Skin of body (tissue), 3 donors: ENCODE measurements at places on chromosomes 5 and 9. TPM values are rescaled to one million over a fixed set of nuclear protein-coding genes. Genes with fewer than 3 reads are reported as not detected.

DNA sequence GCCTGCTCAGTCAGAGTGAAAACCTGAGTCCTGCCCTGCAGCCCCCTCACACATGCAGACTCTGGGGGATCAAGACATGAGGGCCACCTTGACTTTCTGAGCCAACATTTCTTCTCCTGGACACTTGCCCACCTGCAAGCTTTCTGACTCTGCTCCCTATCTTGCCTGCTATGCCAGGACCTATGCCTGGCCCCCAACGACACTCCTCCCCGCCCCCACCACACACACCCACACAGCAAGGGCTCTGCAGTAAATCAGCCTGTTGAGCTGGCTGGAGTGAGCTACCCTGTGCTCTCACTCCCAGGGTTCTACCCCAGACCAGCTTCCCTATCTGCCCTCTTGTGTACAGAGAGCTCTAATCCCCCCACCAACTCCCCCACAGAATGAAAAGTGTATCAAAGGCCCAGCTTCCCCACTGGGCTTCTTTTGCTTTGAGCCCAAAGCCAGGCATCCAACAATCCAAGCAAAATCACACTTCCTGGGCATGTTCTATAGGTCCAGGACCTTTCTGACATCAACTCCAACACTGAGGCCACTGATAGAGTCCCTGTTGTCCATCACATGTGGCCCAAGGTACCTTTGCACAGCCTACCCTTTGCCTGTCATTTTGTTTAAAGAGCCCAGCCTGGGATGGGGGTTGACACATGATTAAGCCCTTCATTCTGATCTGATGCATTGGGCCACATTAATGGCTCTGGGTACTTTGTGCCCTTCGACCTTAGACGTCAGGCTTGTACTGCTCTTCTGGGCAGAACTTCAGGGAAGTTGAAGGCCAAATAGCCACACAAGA is 7.2 kb downstream of the PDLIM4 start:
- no peak for DNase-seq

GRCh38 chr5:17216176-17216973 is 1.1 kb upstream of the BASP1 start:
- DNase-seq, result peak; percentile 79

DNA sequence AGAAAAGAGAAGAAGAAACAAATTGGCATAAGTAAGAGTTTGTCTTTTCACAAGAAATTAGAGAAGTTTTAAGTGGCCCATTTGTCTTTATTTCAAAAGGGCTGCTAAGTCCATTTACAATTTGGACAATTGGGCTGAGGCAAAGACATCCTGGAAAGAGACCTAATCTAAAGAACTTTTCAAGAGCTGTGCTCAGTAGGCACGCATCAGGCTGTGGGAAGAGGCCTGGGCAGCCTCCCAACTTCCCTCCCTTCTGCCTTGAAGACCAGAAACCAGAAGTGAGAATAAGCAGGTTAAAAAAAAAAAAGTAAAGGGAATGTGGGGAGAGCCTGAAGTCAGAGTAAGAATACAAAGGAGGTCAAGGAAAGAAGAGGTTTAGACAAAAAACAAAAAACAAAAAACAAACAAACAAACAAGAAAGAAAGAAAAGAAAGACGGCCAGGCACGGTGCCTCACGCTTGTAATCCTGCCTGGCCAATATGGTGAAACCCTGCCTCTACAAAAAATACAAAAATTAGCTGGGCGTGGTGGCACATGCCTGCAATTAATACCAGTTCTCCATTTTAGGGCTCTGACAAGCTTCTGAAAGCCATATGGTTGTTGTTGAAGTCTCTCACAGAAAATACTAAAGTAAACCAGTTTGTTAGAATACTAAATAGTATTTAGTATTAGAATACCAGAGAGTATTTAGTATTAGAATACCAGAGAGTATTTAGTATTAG is 48.0 kb upstream of the CEP78 start:
- no peak for DNase-seq

DNA sequence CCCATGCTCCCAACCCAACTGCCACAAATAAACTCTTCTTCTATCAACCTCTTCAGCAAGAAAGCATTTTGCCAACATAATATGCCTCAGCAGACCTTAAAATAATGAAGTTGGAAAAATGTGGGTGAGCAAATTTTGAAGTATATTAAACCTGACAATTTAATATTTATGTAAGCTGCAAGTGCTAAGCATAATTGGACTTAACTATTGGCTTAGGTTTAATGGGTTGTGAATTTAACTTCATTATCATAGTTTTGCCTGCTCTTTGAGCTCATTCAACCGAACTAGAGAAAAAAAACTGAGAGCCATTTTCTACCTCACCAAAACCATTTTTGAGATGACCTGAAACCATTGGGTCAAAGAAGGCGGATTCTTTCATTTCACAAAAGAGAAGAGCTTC is 805.5 kb upstream of the DMAC1 start:
- DNase-seq, result no peak

GRCh38 chr9:79220251-79220650 is 351.5 kb upstream of the TLE4 start:
- no peak for DNase-seq

DNA sequence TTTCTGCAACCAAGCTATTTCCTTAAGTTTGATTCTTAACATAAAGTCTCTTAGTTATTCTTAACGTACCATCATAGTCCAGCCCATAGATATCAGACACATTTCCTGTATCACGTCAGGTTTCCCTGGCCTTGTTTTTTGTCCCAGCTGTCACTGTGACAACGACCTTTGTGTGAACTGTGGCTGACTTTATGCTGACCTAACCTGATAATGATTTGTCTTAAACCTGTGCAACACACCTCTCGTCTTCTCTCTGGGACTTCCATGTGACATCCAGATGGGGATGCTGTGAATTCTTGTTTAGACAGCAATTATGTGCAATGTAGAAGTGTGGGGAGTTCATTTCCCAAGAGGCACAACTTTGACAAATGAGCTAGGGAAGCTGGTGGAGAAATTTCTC is 662.8 kb downstream of the PTPRD start:
- DNase-seq, result no peak

DNA sequence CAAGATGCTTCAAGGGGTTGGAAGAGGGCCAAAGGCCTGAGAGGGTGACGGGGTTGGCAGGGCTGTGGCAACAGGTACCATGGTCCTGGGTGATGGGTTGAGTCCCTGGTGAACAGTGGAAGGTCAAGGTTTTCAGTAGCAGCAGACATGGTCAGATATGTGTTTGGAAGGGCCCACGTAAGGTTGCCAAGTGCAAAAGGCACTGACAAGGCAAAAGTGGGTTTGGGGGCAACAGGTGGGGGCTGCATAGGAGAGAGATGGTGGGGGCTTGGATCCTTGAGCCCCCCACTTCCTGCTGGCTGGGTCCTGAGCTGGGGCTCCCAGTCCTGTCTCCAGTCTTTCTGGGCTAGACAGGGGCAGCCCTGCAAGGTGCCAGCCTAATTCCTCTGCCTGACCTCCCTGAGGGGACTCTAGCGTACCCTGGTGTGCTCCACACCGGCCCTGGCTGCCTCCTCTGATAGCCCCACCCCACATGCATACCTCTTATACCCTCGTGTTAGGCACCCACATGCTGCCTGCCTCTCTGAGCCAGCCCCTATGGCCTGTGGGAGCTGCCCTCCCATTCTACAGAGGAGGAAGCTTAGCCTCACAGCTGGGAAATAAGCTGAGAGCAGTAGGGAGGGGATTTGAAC is 20.9 kb upstream of the NSD1 start:
- no peak for DNase-seq

DNA sequence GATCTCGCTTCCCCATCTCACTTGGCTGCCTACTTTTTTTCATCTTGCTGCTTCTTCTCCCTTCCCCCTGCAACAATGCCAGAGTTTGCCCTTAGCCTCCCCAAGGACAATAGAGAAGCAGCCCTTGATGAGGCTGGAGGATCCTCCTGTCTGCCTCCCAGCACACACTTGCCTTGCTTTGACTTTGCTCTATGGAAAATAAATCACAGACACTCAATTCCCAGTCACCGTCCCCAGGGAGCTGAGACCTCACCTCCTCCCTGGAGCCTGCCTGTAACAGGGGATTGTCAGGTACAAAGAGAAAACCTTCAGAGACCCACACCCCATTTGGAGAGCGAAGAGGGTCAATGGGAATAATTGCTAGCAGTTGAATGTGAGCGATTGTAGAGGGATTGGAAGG is 242.1 kb upstream of the ZNF462 start:
- no peak for DNase-seq

- DNase-seq, result no peak
Observed at GRCh38 chr5:61964201-61964600, 341.8 kb upstream of the KIF2A start.

DNA sequence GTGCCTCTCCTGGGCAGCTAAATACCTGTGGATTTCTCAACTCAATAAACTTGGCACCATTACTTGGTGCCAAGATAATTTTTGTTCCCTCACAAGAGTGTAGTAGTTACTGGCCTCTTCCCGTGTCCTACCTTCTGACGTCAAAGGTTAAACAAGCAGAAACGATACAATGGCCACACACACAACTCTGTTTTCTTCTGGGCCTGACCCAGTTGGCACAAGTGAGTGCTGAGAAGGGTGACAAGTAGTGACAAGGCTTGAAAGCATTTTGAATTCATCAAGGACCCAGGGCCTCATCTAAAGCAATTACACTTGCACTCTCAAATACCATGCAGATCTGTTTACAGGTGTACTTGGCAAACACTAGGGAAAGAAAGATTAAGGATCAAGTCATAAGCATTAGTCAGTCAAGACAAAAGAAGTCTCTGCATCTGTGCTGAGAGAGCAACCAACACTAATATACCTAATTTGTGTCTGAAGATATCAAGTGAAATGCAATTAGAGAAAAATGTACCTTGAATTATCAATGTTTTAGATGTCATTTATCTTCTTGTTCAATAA is 30.8 kb downstream of the RASEF start:
- no peak for DNase-seq

DNA sequence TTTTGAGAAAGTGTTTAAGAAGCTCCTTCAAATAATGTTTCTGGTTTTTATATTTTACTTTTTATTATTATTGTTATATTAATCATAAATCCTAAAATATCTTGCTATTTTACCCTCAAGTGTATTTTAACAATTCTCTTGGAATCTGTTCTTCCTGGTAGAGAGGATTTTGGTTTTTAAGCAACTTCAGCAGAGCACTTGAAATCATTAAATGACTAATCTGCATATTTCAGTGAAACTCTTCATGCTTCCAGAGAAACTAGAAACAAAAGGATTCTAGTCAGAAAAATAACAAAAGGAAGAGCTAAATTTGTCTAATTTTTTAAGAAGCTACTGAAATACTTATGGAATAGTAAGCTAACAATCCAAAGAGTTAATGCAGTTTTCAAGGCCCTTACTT is 1057.3 kb downstream of the TLE1 start:
- no peak for DNase-seq

DNA sequence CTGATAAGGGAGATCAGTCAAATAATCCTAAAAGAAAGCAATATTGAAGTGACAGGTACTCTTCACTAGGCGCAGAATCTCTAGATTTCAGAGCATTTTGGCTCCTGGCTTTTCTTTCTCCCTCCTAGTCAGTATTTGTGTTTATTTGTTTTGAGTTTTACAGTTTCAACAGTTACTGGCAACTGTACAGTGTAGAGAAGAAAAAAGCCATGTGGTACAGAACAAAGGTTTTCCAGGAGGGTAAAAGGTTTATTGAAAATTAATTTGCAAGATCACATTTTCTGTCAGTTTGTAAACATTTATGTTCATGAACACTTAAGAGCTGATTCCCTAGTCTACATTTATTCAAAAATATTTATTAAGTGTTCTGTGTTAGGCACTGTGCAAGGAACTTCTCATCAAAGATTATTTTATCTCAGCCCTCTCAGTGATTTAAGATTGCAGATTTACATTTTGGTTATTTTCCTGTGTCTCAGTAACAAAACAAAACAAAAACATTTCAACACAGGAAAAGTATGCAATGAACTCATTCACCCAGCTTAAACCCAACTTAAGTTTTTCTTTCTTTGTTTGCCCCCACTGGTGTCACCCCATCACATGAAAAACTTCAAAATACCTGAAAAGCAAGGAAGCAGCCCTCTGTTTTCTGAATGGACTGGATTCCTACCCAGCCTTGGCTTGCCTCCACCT is 12.9 kb downstream of the MINAR2 start:
- DNase-seq, result peak; percentile 57

- no peak for DNase-seq
Observed at GRCh38 chr9:109371374-109371773, 50.5 kb upstream of the EPB41L4B start.

- DNase-seq, result no peak
Observed at GRCh38 chr5:103612545-103612944, 50.0 kb upstream of the NUDT12 start.

DNA sequence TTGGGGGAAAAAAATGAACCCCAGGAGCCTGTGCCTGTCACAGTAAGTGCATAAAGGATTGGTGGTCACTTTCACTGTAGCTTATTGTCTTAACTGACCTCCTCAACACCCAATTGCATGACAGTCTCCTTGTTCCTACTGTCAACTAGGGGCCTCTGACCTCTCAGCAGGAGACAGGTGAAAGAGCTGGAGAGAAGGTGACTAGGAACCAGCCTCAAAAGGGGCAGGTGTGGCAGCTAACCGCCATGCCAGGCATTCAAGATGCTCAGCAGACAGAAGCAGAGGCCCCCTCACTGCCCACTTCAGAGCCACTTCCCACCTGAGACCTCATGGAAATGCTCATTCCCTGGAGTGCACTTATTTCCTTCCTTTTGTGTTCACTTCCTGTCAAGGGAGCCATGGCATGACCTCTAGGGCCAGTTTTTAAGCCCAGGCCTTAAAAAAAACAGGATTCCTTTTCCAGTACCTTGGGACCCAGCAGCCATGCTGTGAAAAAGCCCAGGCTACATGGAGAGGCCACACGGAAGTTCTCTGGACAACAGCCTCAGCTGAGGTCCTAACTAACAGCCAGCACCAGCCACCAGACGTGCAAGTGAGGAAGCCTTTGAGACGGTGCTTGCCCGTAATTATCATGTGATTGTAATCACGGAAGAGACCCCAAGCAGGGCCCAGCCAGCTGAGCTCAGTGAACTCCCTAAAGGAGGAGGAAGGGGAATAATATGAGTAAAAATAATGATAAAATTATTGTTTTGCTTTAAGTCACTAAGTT is 74.9 kb downstream of the NSUN2 start:
- DNase-seq, result no peak

DNA sequence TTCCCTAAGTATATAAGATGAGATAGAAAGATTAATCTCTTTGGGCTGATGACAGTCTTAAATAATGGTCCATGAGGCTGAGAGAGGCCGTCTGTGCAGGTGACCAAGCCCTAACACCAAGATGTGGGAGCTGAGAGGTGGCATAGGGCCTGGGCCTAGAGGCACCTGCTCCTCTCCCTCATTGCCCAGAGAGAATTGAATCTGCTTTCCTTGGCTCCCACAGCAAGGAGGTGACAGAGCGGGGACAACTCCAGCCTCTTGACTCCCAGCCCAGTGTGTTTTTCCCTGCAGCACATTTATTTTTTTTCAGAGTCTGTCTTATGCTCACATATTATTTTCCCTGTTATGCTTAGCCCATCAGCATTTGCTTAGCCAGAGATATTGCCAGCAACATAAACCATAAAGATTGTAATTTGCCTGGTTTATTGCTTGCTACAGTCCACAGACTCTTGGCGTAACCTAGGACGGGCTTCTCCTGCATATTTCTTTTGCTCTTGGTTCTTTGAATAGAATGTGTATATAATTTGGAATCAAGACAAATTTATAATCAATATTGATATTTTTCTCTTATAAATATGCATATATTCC is 105.6 kb downstream of the NTRK2 start:
- no peak for DNase-seq

The DDX4 gene
- not detected for total RNA-seq

The FGD3 gene
- total RNA-seq, result 5.9 TPM

The CCDC69 gene
- total RNA-seq, result 7.0 TPM

The ABO gene
- total RNA-seq, result 0.39 TPM

The WHRN gene
- total RNA-seq, result 2.0 TPM

The TRIM36 gene
- total RNA-seq, result 1.2 TPM

The CTNND2 gene
- 1.4 TPM for total RNA-seq

The IFNA13 gene
- not detected for total RNA-seq

The RNF208 gene
- 0.20 TPM for total RNA-seq

The ANKRD20A1 gene
- total RNA-seq, result 0.89 TPM
